ENCODE measurements at places on chromosomes 3 and 15.
A peak's percentile ranks its signal among the peaks of the same experiment; 100 is the strongest.

- no peak for DNase-seq
Observed at GRCh38 chr3:71600646-71601288, 17.2 kb upstream of the FOXP1 start.

- no peak for DNase-seq
Observed at GRCh38 chr3:25834346-25834745, 44.5 kb downstream of the OXSM start.

DNA sequence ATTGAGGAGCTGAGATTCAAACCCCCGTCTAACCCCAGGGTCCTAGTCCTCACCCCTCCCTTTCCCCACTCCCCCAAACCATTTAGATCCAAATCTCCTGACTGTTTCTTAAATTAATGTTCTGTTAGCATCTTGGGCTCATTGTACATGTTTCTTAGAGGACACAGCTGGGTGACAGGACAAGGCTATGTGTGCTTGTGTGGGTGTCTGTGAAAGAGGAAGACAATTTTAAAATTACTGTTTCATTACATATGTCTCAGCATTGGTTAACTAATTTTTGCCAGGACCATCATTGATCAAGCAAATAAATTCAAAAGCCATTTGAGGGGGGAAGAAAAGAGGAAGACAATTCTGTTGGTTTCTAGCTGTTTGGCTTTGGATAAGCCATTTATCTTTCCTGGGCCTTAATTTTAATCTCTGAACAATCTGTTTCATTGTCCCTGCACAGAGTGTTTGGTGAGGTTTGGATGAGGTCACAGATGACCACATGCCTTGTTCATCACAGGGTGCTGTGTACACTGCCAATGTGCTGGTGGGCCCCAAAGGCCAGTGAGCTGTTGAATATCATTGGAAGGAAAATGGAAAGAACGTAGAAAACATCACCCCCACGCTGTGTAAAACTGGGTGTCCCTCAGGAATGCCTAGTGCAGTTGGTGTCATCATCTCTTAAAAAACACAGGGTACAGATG, 51.9 kb downstream of the RPLP1 start:
- DNase-seq = no peak

DNA sequence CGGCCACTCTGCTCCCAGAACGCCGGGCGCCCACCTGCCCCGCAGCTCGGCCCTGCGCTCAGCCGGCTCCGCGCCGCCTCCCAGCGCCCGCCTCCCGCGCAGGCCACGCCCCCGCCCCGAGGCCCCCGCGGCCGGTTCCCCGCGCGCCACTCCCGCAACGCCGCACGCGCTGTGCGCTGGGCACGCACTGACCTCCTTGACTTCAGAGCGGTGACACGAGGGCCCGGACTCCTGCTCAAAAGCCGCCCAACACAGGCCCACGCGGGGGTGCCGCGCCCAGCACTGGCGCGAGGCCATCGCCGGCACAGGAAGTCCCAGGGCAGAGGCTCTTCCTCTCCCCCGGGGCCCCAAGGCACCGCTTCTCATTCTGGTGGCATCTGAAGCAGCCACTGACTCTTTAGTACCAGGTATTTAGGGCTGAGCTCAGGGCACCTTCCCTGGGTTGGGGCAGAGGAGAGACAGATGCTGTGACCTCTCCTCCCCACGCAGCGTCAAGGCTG, 12.4 kb downstream of the TNK2 start:
- DNase-seq = peak; percentile 69

GRCh38 chr3:197002701-197003454, 26.7 kb downstream of the MELTF start:
- peak; percentile 77 for DNase-seq

- DNase-seq = no peak
Observed at GRCh38 chr3:39142067-39142466, 11.3 kb downstream of the CSRNP1 start.

DNA sequence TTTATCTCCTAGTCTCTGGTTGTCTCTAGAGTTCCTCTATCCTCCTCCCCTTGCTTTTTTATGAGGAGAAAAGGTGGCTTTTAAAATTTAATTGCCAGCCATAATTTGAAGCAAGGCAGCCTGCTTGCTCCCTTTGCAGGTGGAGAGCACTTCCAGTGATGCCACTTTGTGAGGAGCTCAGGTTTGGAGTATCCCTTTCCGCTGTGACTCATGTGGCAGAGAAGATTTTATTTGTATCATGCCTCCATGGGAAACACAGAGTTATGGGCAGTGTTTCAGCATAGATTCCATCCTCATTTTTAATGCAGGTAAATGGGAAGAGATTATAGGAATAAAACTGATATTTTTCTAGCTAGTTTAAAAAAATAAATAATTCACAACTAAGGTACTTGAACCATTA, 7.0 kb downstream of the PPM1L start:
- DNase-seq = no peak

GRCh38 chr3:2301361-2301760, 202.7 kb downstream of the CNTN4 start:
- DNase-seq = no peak

DNA sequence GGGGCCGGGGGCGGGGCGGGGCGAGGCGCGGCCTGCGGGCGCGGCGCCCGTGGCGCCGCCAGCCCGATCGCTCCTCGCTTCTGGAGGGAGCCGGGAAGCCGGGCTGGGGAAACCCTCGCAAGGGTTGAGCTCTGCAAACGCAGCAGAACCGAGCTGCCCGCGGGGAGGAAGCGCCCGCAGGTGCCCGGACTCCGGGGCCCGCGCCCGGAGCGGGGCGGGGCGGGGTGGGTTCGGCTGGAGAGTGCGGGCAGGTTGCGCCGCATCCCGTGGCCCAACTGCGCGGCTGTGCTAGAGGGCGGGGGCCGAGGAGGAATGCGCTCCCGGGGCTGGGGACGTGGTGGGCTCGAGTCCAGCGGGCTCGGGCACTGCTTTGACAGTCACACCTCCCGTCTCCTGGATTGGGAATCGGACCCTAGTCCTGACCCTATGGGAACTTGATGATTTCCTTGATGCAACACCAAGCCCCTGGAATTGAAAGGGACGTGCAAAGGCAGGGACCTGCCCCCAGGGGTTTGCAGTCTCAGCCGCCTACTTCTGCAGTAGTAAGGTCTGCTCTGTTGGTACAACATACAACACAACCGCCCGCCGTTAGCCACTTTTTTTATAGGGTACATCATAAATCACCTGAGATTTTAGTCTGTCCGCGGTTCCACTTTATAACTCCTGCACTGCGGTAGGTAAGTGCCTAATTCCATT, 34.3 kb downstream of the ZBTB38 start:
- DNase-seq = peak; percentile 88

DNA sequence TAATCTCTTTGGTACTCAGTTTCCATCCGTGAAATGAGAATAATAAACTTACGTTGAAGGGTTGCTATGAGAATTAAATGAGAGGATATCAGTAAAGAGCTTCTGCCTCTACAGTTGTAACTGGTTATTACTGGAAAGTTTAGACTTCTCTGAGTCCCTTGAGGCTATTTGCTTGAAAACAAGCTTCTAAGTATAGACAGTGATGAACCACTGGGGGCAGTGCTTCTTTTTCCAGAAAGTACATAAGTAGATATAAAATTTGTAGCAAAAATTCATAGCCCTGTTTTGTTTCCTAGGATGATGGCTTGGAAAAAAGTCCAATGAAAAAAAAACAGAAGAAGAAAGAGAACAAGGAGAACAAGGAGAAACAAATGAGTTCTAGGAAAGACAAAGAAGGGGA, 87.1 kb downstream of the RGMA start:
- no peak for DNase-seq

- no peak for DNase-seq
Observed at GRCh38 chr15:40486066-40486770, 15.4 kb downstream of the CHST14 start.

DNA sequence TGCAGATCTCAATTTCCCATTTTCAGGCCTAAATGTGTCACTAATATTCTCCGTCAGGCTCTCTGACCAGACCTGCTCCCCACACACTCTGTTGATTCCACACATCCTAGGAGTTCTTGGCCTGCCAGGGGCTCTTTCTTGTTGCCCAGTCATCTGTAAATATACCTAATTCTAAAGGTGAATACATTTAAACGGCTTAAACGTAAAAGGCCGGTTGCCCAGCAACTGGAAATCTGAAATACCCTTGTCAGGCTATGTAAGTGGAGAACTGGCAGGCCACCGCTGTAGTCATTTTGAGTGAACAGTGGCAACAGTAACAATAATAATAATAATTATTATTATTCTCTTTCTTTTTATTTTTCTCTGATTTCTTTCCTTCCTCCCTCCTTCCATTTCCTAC, 302.7 kb downstream of the AGBL1 start:
- no peak for DNase-seq

- DNase-seq = peak; percentile 57
Observed at GRCh38 chr3:33114622-33115023, 809 bp downstream of the CRTAP start.

- DNase-seq = peak; percentile 89
Observed at GRCh38 chr3:124772081-124772831, 42.0 kb downstream of the UMPS start.

- no peak for DNase-seq
Observed at GRCh38 chr3:72123908-72124441, 339.0 kb upstream of the PROK2 start.

GRCh38 chr3:7917443-7918151, 584.0 kb upstream of the LMCD1 start:
- DNase-seq = no peak

- no peak for DNase-seq
Observed at GRCh38 chr15:74889390-74889882, 406 bp upstream of the MPI start.

DNA sequence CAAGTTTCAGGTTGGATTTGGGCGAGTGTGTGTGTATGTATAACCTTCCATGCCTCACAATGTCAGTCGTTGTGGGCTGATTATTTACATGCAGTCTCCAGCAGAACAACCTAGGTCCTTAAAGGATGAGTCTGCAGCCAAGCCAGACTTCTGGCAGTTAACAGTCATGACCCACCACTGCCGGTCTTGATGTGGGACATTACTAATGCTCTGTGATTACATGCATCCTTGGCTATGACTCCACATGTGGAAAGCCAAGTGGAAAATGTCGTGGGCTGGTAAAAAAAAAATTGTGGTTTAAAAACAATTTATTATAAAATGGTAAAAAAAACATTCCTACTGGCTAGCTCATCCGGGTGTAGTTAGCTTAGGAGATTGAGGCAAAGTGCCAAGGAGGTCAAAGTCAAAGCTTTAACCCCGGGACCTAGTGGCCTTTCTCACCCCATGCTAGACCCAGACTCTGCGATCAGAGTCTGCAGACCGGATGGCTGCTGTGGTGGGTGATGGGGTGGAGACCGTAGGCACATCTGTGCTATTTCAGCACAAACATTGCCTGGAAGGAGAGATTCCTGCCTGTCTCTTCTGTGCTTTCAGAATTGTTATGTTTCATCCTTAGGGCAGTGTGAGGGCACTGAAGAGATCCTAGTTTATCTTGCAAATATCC, 6.8 kb downstream of the RARRES1 start:
- no peak for DNase-seq

- DNase-seq = no peak
Observed at GRCh38 chr15:70039917-70040316, 57.8 kb downstream of the TLE3 start.

DNA sequence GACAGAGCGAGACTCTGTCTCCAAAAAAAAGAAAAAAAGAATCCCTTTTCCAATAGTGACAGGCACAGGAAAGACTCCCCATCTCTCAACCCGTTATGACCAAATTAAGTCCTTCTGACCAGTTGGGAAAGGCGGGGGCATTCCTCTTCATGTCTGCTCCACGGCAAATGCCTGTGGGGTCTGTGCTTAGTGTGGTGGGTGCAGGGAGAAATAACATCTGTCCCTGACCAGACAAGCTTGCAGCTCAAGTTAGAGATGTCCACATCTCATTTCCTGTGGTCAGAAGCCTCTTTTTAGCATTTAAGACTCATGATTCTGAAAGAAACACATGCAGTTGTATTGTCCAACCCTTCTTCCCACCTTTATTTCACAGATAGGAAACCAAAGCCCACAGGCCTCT, 16.2 kb downstream of the PLA1A start:
- DNase-seq = no peak

Measured in retina (tissue), 1 donor.